Naive thymus-derived CD4-positive, alpha-beta T cell (primary cell): ENCODE measurements at places on chromosomes 7 and 10.

- H3K27me3 ChIP-seq, result no peaks in the 10 kb centered on the region
- no peaks in the 10 kb centered on the region for H3K4me1 ChIP-seq
- H3K27ac ChIP-seq, result no peak overlapping the region
These were observed 3.0 kb downstream of the BTBD16 start for GRCh38 chr10:122273966-122274545.

DNA sequence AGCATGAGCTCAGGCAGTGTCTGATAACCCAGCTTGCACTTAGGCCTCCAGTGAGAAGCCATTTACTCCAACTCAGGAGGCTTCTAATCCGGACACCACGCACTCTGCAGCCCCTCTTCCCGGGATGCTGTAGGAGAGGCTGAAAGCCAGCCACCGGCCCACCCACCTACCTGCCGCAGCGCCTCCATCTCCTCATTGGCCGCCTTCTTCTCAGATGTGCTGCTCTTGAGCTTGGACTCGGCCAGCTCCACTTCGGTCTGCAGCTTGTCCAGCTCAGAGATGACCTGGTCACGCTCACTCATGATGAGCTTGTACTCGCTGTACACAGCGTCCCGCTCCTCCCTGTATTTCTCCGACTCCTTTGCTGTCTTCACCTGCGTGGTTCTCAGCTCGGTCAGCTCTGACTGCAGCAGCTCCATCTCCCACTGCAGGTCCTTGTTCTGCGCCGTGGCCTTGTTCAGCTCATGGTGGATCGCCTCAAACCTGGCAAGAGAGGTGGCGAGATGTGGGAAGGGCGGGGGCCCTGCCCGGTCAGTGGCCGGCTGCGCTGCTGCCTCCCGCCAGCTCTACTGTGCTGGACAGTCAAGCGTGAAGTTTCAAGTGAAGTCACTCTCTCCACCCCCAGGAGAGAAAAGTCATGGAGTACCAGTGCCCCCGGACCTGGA, 84.7 kb downstream of the DLG5 start:
- H3K36me3 ChIP-seq, result no peaks in the 10 kb centered on the region
- H3K4me3 ChIP-seq, result no peak overlapping the region
- H3K27ac ChIP-seq, result no peak overlapping the region

- H3K27ac ChIP-seq, result no peak overlapping the region
- no peak for DNase-seq
- H3K36me3 ChIP-seq, result no peaks in the 10 kb centered on the region
- no peak overlapping the region for H3K4me3 ChIP-seq
- H3K4me1 ChIP-seq, result no peaks in the 10 kb centered on the region
These were observed 621.3 kb downstream of the ANKRD7 start for GRCh38 chr7:118845791-118846190.

- H3K36me3 ChIP-seq, result no peaks in the 10 kb centered on the region
- peaks cover 5% of the 10 kb centered on the region for H3K4me1 ChIP-seq
- DNase-seq, result no peak
- no peaks in the 10 kb centered on the region for H3K27me3 ChIP-seq
- H3K4me3 ChIP-seq, result no peak overlapping the region
These were observed 64.7 kb downstream of the GOLGA7B start for GRCh38 chr10:97914171-97914836.

DNA sequence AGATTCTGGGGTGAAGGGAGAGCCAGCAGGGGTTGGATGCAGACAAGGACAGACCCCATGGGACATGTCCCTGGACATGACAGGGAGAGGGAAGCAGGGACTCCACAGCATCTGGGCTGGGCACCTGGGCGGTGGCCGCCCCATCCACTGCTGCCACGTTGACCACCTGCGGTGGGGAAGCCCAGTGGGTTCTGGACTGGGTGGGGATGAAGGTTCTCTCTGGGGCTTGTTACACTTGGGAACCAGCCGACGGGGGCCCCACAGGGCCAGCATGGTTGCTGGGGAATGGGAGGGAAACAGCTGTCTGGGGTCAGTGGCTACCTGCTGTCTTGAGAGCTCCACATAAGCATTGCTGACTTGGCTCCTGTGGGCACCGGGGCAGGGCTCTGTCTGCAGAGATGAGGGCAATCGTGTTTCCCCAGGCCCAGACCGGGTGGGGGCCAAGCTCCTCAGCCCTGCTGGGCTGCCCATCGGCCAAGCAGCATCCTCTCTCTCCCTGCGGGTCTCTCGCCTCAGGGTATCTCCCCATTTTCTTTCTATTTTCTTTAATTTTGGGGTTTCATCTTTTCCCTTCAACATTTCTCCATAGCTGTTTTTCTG, 443.6 kb upstream of the PFKP start:
- DNase-seq, result no peak
- no peaks in the 10 kb centered on the region for H3K4me1 ChIP-seq
- no peaks in the 10 kb centered on the region for H3K27me3 ChIP-seq
- H3K4me3 ChIP-seq, result no peak overlapping the region
- no peak overlapping the region for H3K27ac ChIP-seq
- no peaks in the 10 kb centered on the region for H3K36me3 ChIP-seq

- no peak for DNase-seq
- no peaks in the 10 kb centered on the region for H3K27me3 ChIP-seq
- no peaks in the 10 kb centered on the region for H3K36me3 ChIP-seq
- H3K4me1 ChIP-seq, result no peaks in the 10 kb centered on the region
- H3K27ac ChIP-seq, result no peak overlapping the region
These were observed 106.3 kb downstream of the ANK3 start for GRCh38 chr10:60283397-60283796.

DNA sequence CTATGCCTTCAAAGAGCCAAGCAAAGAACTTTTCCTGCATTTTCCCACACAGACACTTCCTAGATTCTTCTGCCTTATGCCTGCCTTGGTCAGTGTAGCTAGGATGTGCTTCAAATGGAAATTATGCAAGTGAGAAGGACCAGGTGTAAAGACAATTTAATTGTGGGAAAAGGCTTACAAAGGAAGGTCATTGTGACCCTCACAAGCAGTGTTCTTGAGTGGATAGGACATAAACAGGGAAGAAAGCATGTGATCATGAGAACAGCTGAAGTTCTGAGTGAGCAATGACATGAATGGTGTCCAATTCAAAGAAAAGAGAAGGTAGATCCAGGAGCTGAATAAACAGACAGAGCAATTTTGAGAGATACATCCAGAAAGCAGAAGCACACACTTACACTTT, 1.3 kb upstream of the PIP start:
- H3K36me3 ChIP-seq, result no peaks in the 10 kb centered on the region
- no peak overlapping the region for H3K4me3 ChIP-seq
- no peak for DNase-seq
- H3K4me1 ChIP-seq, result no peaks in the 10 kb centered on the region
- no peak overlapping the region for H3K27ac ChIP-seq
- H3K27me3 ChIP-seq, result no peaks in the 10 kb centered on the region

DNA sequence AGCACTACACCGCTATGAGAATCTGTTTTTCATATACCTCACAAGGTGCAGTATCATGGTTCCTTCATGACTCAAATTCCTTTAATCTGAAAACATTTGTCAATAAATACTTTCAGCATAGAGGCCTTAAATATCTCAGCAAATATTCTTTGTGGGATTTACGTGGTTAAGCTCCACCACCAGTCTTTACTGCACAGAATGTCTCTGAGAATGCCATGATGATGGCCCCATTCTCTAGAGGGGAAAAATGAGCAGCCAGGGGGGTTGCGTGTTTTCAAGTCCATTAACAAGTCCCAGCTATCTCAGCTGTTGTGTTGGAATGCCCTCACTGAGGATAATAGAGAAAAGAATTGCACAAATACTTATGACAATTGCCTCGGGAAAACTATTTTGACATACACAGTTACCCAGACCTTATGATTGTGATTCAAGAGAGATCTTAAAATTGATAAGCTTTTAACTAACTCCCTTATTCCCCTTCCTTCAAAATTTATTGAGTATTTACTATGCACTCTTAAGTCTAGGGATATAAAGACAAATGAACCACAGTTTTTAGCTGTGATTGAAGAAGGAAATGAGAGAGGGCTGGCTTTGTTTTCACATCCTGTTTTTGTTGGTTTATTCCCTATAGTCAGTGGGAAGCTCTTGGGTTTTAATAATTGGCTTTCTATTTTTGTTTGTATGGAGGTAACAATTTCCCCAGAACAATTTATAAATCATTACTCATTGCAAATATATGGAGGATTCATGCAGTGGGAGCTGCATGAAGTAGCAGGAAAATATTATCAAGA, 176.5 kb upstream of the VWC2 start:
- H3K36me3 ChIP-seq, result no peaks in the 10 kb centered on the region
- H3K27ac ChIP-seq, result no peak overlapping the region
- no peaks in the 10 kb centered on the region for H3K27me3 ChIP-seq
- H3K4me3 ChIP-seq, result no peak overlapping the region
- no peak for DNase-seq
- H3K4me1 ChIP-seq, result no peaks in the 10 kb centered on the region

GRCh38 chr10:112616647-112617046, 169.6 kb downstream of the VTI1A start:
- no peak for DNase-seq
- H3K27me3 ChIP-seq, result no peaks in the 10 kb centered on the region
- no peak overlapping the region for H3K27ac ChIP-seq
- no peak overlapping the region for H3K4me3 ChIP-seq
- H3K36me3 ChIP-seq, result no peaks in the 10 kb centered on the region

- H3K4me1 ChIP-seq, result peaks cover 12% of the 10 kb centered on the region
- no peak for DNase-seq
- H3K27ac ChIP-seq, result no peak overlapping the region
These were observed 1.7 kb downstream of the GRM8 start for GRCh38 chr7:127251036-127251464.

- no peaks in the 10 kb centered on the region for H3K27me3 ChIP-seq
- H3K4me3 ChIP-seq, result no peak overlapping the region
- H3K36me3 ChIP-seq, result no peaks in the 10 kb centered on the region
- H3K4me1 ChIP-seq, result no peaks in the 10 kb centered on the region
- no peak overlapping the region for H3K27ac ChIP-seq
- DNase-seq, result no peak
These were observed 337.1 kb upstream of the GLI3 start for GRCh38 chr7:42573881-42574672.
